NCI-H1048 (cell line): ENCODE measurements at places on chromosomes 16 and 17.
A peak's percentile ranks its signal among the peaks of the same experiment; 100 is the strongest.

- no peak for DNase-seq
These were observed 24.4 kb downstream of the DHRS7C start for GRCh38 chr17:9766970-9767369.

GRCh38 chr17:66451188-66452149 is 149.1 kb downstream of the PRKCA start:
- DNase-seq = no peak

DNA sequence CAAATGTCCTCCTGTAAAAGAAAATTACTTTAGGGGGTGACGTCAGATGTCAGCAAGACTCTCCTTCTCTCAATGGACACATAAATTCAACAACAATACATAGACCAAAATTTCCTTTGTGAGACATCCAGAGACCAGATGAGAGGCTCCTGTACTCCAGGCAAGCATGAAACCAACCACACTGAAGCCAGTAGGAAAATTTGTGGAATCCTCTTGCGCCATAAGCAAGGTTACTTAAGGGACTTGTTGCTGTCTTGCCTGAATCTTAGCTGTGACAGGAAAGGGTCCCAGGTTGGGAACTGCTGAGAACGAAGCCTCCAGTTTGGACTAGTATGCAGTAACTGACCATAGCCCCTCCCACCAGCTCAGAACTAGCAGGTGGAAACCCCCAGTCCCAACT is 56.0 kb downstream of the CEP112 start:
- DNase-seq = no peak

- DNase-seq = no peak
These were observed 48.6 kb downstream of the PRKCA start for GRCh38 chr17:66351033-66351432.

DNA sequence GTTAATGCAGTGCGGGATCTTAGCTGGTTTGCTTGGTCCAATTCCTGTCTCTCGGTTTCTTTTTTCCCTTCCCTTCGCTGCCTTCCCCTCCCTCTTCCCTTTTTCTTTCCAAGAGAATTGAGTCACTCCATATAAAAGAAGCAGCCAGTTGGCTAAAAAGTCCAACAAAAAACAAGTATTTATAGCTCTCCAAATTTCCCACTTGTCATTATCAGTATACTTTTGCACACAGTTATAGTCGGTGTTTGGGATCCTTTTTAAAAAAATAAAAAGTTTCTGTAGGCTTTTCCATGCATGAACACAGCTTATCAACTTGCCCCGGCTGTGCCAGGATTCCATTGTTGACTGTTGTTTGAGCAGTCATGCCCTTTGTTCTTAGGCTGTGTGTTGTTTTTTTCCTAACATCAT is 24.9 kb downstream of the HMOX2 start:
- DNase-seq = no peak

DNA sequence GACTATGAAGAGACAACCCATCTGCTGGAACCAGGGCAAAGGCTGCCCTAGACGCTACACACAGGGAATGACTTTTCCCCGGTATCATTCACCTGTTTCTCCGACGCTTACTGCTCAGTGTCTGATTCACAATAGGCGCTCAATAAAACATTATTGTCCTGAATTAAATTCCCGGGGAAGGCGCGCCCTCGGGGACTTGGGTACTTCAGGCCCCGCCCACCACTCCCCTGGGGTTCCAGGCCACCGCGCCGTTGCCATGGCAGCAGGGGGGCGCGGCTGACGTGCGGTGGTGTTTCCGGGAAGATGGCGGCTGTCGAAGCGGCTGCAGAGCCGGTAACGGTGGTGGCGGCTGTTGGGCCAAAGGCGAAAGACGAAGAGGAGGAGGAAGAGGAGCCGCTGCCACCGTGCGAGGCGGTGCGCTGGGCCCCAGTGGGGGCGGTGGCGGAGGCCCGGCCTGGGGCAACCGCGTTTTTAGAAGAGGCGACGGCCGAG is at the start of gene RUNDC1:
RUNDC1 (plus strand) TSS at position 292 of the 492 bp plus-strand sequence; CDS start at position 304, 12 bp downstream.
- DNase-seq = peak; percentile 78

GRCh38 chr17:43018008-43018853 is 4.0 kb downstream of the VAT1 start:
- no peak for DNase-seq

- no peak for DNase-seq
These were observed 145.6 kb upstream of the MYOCD start for GRCh38 chr17:12519956-12520594.

DNA sequence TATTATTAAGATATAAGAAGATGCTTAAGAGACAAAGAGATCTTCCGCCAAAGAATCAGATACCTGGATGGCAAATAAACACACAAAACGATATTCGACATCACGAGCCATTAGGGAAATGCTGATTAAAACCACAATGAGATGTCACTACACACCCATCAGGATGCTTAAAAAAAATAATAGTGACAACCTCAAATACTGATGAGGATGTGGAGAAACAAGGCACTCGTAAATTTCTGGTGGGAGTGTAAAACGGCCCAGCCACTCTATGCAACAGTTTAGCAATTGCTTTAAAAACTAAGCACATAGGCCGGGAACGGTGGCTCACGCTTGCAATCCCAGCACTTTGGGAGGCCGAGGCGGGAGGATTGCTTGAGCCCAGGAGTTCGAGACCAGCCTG is 39.4 kb downstream of the TBC1D16 start:
- DNase-seq = no peak

DNA sequence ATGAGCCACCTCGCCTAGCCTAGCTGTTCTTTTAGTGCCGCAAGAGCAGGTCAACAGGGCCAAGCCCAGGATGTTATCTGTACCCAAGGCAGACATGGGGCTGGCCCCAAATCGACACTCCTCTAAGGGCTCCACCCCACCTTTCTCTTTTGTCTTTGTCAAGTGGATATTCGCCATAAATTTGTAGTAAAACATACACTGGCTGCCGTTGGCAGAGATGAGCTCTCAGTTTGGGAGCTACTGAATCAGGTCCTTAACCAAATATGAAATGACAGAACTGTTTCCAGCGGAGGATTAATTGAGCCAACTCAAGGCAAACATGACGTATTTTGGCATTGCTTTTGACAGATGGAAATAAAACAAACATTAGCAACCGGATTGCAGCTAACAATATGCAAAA is 556.9 kb upstream of the CDH5 start:
- DNase-seq = no peak

DNA sequence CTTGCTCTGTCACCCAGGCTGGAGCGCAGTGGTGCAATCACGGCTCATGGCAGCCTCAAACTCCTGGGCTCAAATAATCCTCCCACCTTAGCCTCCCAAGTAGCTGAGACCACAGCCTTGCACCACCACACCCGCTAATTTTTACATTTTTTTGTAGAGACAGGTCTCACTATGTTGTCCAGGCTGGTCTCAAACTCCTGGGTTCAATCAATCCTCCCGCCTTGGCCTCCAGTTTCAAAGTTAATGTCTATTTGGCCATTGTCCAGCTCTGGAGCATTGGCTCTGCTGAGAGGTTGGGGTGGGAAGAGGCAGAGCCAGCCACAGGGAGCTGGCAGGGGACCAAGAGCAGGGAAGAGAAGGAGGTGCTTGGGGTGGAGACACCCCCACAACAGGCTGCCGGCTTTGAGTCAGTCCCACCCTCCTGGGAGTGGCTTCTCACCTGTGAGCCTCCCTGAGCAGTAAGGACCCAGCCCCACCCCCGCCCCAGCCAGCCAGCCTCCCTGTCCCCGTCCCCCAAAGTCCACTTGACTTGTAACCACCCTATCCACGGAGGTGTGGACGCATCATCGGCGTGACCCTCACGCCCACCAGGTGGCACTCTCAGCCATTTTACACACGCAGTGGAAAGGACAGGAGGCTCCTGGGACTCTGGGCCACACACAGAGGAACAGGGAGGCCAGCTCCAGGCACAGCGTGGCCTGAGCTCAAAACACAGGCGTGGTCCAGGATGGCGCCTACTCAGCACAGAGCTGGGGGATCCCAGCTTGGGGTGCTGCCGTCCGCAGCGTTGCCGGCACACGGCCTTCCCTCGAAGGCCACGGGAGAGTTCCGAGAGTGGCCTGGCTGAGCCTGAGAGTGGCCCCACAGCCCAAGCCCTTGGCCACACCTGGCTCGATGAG is 22.8 kb upstream of the PVALEF start:
- no peak for DNase-seq

DNA sequence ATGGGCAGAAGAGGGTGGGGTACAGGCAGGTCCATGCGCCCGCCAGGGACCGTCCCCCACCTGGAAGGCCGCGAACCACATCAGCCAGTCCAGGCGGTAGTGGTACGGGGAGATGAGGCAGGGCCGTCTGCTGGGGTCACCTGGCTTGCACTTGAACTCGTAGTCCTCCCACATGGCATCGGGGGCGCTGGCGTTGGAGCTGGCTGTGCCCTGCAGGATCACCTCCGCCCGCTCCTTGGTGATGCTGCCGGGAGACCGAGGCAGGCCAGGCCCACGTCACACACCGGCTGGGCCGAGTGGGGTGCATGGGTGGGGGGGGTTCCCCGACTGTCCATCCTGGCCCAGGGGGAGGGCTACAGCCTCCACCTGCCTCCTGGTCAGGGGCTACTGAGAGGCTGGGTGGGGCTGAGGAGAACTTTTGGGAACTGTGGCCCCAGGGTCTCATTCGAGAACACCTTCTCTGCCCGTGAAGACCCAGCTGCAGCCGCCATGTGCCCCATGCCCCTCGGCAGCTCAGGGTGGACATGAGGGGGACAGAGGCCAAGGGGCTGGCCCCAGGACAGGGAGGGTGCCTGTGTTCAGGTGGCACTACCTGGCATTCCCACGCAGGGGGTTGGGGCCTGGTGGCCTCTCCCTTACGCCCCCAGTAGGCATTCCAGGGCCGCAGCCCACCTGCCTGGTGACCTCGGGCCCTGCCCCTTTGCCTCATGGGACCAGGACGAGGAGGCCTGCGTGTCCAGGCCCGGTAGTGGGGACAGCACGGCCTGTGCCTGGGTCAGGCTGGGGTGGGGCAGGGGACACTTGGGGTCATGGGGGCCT is 69.5 kb upstream of the GNG13 start:
- DNase-seq = no peak

GRCh38 chr17:46001390-46002310 is 2.6 kb downstream of the STH start:
- no peak for DNase-seq

DNA sequence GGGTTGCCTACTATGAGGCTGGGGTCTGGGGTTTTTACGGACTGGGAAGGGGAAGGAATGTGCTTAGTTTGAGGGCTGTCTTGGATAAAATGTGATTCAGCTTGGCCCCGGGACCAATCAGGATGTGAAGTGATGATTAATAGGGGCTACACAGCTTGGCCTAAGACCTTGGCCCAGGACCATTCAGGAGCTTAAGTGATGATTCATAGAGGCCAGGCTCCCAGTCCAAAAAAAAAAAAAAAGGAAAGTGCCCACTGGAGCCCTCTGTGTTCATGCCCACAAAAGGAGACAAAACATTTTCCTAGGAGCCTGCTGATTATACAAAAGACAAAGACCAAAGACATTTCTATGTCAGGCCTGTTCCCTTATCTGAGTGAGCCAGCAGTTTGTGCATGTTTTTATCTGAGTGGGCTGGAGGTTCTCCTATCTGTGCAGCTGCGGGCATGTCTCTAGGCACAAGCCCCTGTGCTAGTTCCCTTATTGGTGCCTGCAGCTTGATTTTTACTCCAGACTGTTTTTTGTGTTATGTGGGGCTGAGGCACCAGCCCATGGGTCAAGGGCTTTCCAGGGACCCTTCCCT is 898.2 kb upstream of the GOT2 start:
- DNase-seq = no peak

DNA sequence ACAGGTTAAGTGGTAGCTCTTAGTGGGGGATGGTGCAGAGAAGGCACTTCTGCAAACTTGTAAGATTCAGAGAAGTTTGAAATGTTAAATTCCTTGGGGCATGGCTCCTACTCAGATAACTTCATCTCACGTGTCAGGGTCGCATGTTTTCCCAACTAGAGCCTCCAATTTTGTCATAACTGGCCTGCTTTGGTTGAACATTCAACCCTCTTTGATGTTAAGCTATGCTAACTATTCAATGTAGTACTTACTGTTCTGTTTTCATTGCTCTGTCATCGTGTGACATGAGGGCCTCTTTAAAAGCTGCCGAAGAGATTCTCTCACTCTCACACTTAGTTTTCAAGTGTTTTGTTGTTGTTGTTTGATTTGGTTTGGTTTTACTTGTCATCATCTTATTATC is 280.8 kb downstream of the CDH11 start:
- DNase-seq = no peak

GRCh38 chr17:21201874-21202273 is 12.1 kb downstream of the TMEM11 start:
- DNase-seq = no peak

DNA sequence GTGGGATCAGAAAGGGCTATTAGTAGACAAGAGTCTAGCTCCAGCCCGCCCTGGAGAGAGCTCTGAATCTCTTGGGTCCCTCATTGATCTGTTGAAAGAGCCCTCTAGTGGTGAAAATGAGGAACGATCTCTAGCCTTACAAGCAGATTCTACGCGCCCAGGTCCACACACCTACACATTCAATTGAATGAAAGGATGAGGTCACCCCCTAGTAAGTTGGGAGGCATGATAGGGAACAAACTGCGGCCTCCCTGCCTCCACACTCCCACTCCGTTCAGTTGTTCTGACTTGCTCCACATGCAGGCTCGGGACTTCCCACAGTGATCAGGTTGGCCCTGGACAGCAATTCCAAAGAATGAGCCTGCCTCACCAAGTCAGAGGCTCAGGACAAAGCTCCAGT is 2.9 kb upstream of the CACNG3 start:
- DNase-seq = no peak

DNA sequence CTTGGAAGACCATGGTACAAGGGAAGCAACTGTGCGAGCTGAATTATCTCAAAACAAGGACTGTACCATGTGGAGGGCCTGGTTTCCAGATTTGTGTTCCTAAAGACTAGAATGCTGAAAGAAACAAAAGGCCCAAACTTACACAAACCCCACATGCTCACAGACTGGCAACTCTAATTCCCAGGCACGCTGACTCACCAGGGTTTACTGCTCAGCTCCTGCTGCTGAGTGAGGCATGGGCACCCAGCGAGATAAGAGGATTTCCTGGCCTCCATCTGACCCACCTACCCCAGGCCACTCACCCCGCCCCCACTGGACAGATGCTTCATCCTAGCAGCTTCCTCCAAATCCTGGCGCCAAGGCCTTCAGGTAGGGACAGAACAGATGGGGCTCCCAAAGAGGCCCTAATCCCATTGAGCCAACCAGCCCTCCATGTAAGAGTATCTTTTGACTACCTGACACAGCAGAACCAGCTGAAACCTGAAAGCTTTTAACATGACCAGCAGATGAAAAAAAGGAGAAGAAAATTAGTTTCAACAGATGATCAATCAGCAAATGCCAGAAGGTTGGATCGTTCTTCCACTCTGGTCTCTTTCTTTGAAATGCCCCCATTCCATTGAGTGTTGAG is 33.9 kb downstream of the DCUN1D3 start:
- no peak for DNase-seq
